ENCODE measurements at places on chromosomes 6 and 20.

DNA sequence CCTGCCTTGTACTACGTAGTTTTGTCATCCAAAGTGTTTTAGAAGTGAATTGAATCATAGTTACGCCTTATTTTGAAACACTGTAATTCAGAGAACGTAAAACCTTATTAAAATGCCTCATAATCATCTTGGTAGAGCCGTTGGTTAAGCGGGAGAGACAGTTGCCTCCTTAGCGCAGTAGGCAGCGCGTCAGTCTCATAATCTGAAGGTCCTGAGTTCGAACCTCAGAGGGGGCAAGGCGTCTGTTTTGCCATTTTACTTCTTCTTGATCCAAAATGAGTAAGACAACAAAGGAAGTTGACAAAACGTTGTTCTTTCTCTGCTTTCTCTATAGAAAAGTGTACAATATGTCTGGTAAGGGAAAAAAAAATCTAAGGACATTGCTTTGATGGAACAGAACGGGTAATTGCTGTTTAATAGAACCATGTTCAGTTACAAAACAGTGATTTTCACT is 20.7 kb upstream of the TRIM27 start:
- no peak for DNase-seq

- no peak for DNase-seq
These were observed 117.5 kb upstream of the QKI start for GRCh38 chr6:163296835-163297519.

GRCh38 chr6:113526553-113526952 is 330.6 kb upstream of the MARCKS start:
- DNase-seq, result no peak

- no peak for DNase-seq
These were observed 227.1 kb downstream of the ESR1 start for GRCh38 chr6:152034631-152035030.

- DNase-seq, result no peak
These were observed 26.5 kb downstream of the VNN1 start for GRCh38 chr6:132687306-132687705.

- DNase-seq, result no peak
These were observed 42.2 kb downstream of the CPNE5 start for GRCh38 chr6:36797055-36797454.

GRCh38 chr6:87116922-87117321 is 22.0 kb upstream of the CGA start:
- no peak for DNase-seq

- no peak for DNase-seq
These were observed 75.1 kb downstream of the MYO6 start for GRCh38 chr6:75824160-75824559.

GRCh38 chr6:153790876-153791473 is 248.1 kb upstream of the OPRM1 start:
- DNase-seq, result no peak

- DNase-seq, result no peak
These were observed 74.6 kb upstream of the CEP85L start for GRCh38 chr6:118725944-118726343.

GRCh38 chr20:49323622-49324238 is 45.9 kb upstream of the ZNFX1 start:
- peak; percentile 37 for DNase-seq

Data from smooth muscle cell of the brain vasculature (primary cell).